ENCODE measurements at places on chromosomes 7 and 10.
A peak's percentile ranks its signal among the peaks of the same experiment; 100 is the strongest.

DNA sequence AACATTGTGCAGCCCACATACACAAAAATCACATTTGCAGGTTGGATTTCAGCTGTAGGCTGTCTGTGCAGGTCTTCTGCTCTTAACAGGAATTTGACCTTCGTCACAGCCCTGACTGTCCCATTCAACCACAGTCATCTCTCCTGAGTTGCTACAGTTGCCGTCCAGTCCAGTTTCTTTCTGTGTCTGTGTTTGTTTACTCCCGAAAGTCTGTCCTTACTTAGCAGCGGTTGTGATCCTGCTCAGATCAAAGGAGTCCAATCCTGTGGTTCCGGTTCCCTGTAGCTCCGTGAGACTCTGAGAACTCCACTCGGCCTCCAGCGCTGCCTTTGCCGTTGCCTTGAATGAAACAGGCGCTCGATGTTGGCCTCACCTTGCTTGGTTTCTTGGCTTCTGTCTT, 111.6 kb upstream of the GATA3 start:
- DNase-seq = peak; percentile 67

DNA sequence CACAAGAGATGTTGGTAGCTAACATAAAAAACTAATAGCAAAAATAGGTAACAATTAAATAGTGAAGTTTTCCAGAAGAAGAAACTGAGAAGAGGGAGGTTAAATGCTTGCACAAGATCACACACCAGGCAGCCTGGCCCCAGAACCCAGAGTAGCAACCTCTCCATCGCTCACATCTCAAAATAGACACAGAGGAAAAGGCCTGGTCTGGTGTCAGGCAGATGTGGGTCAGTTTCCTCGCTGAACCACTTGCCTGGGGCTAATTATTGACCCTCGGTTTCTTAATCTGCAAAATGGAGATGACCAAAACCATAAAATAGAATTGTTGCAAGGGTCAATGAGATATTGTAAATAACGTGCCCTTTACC, 44.5 kb upstream of the STK17A start:
- no peak for DNase-seq

- no peak for DNase-seq
These were observed 221.6 kb downstream of the DGKI start for GRCh38 chr7:137625197-137625596.

DNA sequence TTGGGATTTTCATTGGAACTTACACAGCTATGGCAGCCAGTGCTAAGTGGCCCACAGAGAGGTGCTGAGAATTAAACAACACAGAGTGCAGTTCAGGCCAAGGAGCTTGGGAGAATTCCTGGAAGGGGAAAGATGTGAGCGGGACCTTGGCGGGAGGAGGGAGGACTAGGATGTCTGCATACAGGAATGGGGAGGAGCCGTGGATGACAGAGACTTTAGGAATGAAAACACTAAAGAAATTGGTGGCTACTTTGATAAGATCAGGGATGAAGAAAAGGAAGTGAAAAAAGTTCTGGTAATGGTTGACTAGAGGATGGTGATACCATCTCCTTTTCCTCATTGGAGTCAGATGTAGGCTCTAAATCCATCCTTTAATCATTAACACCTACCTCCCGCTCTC, 234.2 kb upstream of the FZD8 start:
- no peak for DNase-seq

DNA sequence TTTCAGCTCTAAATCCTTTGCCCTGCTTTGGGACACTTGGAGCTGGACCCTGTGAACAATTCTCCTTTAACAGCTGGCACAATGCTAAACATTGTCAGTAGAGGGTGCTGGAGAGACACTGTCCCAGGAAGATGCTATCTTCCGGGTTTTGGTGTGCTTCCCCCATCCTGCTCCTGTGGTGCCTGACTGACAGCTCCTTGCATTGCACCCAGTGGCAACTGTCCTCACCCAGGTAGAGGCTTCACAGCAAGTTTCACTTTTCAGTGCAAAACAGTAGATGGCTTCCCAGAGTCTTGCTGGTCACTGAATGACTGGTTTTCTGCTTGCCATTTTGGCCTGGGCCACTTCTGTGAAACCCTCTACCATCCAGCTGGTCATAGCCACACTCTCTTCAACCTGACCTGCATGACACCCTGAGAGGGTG, 77.3 kb downstream of the CDC14C start:
- peak; percentile 15 for DNase-seq

GRCh38 chr10:129023082-129023481, 444.0 kb upstream of the MGMT start:
- no peak for DNase-seq

- no peak for DNase-seq
These were observed 587.3 kb downstream of the DNAJB6 start for GRCh38 chr7:157923903-157924630.

- no peak for DNase-seq
These were observed 540.2 kb downstream of the GRID1 start for GRCh38 chr10:85826377-85826776.

DNA sequence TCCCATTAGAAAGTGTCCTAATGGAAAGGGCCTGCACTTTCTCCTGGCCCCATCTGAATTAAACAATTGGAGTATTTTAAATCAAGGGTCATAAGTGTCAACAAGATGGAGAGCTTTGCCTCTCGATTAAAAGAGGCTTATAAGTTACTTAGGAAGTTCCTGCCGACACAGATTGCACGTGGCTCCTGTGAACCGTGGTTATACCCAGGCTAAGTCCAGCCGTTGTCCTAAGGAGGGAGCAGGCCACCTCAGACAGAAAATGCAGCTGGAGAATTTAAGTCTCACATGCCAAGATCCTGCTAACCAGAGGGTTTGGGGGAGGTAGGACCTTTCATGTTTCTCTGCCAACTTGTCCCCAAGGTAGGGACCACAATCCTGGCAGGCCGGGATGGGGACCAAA, 626.5 kb upstream of the GALNT17 start:
- no peak for DNase-seq

DNA sequence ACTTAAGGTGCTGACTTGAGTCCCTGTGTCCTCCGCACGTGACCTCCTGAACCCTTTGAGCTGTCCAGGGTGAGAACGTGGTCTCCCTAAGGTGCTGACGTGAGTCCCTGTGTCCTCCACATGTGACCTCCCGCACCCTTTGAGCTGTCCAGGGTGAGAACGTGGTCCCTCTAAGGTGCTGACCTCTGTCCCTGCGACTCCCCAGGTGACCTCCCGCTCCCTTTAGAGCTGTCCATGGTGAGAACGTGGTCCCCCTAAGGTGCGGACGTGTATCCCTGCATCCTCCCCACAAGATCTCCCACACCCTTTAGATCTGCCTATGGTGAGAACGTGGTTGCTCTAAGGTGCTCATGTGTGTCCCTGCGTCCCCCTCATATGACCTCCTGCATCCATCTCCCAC, 174.3 kb downstream of the ADARB2 start:
- no peak for DNase-seq

DNA sequence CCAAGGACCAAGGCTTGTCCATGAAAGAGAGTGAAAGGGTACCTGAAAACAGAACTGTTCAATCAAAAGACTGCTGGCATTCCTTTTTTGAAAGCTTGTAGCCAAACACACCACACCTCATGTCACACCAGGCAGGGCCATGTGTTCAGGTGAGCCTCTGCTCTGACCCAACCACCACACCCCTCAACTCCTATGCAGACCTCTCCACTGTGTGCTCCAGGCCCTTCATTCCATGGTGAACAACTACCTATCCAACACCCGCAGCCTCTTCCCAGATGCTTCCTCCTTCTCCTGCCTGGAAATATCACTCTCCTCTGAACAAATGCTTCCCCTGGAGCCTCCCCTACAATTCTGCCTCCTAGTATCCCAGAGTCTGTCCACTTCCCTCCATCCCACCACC, 166.6 kb downstream of the AVL9 start:
- DNase-seq = no peak

DNA sequence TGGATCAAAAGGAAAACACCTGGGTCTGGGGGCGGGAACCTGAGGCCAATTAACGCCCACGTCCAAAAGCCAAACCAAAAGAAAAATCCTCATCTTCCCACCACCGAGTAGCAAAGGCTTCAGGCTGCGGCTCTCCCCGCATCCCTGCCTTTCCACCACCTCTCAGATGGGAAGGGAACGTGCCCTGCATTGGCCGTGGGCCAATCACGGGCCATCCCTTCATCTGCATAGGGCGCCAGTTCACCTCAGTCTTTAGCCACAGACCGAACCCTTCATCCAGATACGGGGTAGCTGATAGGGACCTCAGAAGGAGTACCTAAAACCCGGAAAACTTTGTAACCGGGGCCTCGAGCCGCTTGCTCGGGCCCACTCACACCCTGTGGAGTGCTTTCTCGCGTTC, 626 bp downstream of the PRPF18 start:
- peak; percentile 7 for DNase-seq

- DNase-seq = no peak
These were observed 266.1 kb downstream of the SORCS1 start for GRCh38 chr10:106898446-106898845.

DNA sequence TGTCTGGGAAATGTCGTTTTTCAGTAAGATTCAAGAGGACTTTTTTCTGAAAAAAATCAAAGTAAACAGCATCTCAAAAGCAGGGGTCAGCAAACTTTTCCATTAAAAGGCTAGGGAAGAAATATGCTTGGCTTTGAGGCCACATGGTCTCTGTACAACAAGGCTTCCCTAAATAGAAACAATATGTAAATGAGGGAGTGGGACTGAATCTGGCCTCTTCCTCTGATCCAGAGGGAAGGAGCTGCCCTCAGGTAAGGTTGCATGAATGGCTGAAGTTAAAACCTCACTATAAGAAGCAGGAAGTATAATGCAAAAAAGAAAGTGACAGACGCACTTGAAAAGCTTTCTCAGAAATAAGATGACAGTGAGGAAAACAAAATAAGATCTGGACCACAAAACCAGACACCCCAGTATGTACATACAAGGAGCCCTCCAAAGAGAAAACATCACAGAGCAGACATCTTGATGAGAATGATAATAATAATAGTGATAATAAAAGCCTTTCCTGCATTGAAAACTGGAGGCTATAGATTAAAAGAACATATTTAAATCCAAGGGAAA, 115.2 kb downstream of the PLXNA4 start:
- no peak for DNase-seq

DNA sequence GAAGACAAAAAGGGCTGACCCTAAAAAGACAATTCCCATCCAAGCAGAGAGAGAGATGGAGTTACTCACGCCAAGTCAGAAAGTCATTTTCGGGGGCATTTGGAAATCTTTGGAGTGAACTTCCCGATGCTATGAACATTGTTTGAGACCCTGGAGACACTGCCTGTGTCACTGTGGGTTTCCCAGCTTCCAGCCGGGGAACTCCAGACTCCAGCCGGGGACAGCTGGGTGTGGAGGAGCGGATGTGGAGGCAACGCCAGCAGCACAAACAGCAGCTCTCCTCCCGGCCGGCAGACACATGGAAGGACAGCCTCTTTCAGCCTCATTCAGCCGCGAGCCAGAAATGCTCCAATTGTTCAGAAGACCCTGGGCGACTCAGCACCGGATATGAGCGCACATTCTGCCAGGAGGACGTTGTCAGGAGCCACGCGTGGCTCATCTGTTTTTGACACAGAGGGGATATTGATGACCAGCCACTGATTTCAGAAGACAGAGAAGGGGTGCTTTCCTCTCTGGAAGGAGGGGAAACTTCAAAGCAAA, 97.6 kb downstream of the PRPF18 start:
- no peak for DNase-seq

DNA sequence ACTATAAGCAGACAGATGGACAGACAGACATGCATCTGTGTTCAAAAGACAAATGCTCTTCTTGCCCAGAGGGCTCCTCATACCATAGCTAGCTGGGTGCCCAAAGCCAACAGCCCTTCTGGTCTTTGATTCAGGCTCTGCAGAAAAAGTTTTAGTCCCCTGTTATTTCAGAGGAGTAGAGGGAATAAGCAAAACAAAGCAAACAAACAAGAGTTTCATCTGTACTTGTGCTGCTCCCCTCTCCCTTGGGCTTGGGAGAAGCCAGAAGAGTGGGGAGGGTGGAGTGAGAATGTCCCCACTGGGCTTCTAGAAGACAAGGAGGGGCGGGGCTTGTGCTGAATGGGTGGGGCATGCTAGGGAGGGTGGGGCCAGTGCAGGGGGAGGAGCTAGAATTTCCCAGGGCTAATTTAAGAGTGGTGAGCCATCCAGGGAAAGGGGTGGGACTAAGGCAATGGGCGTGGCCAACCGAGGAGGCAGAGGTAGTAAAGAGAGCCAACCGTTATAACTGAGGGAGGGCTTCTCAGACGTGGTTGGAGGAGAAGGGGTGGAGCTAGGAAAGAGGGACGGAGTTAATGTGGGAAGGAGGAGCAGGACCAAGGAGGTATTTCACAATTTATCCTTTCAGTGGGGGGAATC, 101.2 kb upstream of the MGMT start:
- DNase-seq = no peak

Data from T47D (cell line).